ENCODE measurements at places on chromosomes 7 and 10.
A peak's percentile ranks its signal among the peaks of the same experiment; 100 is the strongest.

- DNase-seq, result no peak
These were observed 55.7 kb downstream of the ST7 start for GRCh38 chr7:117008886-117009531.

DNA sequence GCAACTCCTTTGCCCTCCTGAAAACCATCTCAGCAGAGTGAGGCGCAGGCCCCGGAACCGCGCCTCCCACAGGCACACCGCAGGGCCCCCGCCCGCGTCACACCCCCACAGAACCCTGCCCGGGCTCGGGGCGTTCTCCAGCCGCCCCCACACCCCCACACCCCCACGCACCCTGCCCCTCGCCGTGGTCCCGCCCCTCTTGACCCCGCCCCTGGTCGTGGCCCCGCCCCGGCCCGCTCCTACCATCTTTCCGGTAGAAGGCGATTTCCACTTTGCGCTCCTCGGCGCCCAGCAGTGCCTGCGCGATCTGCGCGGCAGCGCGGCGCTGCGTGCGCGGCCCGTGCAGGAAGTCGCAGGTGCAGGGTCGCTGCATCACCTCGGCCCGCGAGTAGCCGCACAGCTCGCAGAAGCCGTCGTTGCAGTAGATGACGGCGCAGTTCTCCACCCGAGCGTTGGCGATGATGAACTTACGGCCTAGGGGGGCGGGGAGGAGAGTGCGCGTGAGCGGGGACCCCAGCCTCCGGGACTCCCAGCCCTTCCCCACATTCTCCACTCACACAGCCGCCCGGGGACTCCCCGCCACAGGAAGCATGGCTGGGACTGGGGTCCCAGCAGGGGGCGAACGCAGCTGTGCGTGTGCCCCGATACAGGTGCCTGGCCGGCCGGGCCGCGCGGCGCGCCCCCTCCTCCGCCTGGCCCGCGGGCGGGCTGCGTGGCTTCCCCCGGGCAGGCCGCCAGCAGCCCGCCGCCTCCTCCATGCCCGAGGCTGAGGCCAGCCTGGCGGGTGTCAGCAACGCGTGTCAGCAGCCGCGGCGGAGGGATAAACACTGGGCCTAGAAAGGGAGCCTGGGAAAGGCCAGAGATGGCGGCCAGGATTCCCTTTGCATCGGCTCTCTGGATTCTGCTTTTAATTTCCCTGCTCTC is 3.4 kb downstream of the KCNH2 start:
- DNase-seq, result peak; percentile 50

- no peak for DNase-seq
These were observed 31.6 kb downstream of the RASGEF1A start for GRCh38 chr10:43235070-43235900.

DNA sequence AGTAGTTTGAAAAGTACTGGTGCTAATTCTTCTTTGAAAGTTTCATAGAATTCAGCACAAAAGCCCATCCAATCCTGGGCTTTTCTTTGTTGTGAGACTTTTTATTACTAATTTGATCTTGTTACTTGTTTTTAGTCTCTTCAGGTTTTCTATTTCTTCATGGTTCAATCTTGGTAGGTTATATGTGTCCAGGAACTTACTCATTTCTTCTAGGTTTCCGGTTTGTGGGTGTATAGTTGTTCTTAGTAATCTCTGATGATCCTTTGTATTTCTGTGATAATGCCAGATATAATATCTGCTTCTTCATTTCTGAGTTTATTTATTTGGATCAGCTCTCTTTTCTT is 147.5 kb downstream of the RTKN2 start:
- no peak for DNase-seq

- DNase-seq, result no peak
These were observed 186.7 kb downstream of the CXCL12 start for GRCh38 chr10:44198096-44198779.

DNA sequence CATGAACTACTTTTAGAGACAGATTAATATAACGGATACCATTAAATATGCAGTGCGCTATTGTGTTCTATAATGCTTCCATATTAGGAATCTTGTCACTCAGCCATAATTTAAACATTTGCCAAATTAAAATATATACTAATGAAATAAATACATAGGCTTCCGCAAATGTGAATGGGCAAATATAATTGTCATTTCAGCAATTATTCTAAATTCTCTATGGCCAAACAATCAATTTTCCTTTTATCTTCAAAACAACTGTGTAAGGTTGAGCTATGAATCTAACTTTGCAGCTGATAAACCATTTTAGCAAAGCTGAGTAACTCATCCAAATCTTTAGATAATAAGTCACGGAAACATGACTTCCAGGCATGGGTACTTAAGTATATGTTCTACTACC is 20.7 kb upstream of the TSPAN13 start:
- no peak for DNase-seq

- no peak for DNase-seq
These were observed 127.8 kb upstream of the LAMB4 start for GRCh38 chr7:108257954-108258353.

DNA sequence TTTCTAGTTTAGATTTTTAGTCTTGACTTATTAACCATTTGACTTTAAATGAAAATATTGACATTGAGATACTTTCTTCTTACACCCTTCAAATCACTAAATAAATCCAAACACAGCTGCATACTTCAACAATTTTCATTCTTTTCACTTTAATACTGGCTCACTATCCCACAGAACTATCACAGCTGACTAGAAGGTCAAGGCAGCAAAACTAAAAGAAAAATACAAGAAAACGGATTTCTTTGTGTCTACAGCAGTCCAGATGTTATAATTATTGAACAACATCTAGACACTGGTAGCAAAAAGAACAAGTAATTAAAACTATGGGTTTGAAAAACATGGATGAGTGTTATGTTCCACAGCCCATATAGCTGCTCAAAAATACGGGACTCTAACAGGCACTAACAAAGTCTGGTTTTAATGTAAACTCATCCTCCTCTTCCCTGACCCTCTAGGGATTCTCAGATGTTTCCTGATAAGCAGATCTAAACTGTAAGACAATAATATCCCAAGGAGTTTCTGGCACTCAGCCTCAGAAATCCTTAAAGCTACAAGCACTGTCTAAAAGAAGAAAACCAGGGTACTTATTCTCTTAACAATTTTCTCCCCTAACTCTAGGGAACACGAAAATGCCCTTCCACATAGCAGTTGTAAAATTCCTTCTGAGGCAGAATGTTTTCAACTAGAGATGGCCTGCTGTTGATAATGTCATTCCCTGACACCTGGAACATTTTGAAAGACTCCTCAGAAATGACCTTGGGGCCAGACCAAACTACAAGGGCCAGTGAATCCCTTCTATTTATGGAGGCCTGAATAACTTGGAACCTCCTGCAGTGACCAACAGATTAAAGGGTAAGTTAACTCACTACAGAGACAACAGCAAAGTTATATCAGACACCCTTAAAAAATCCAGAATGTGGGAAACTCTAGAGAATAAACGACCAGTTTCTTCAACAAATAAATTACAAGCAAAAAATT is 12.8 kb downstream of the DNMBP start:
- DNase-seq, result no peak

GRCh38 chr10:29184205-29185000 is 104.5 kb upstream of the LYZL1 start:
- no peak for DNase-seq

DNA sequence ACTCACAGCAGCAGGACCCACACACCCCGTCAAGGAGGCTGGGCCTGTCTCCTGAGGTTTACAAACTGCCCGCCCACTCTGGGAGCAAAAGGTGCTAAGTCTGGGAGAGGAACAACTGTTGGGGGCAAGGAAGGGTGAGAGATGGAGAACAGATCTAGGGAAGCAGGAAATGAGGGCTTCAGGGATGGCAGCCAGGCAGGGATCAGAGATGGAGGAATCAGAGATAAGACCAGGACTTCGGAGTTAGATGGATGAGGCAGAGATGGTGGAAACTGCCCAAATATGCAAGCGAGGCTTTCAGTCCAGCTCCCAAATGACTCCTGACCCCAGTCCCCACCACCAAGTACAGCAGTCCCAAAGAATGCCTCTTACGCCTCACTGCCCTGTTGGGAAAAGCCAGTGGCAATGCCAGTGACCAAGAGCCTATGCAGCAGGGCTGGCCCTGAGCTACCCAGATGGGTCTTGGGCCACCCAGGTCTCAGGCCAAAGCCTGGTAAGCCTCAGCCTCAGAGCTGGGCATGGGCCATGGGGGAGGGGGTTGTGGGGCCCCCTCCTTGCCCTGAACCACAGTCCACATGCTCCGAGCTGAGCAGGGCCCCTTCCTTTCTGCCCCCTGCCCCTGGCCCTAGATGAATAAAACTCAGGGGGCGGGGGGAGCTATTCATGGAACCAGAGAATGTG is 39.5 kb upstream of the SLF2 start:
- no peak for DNase-seq

DNA sequence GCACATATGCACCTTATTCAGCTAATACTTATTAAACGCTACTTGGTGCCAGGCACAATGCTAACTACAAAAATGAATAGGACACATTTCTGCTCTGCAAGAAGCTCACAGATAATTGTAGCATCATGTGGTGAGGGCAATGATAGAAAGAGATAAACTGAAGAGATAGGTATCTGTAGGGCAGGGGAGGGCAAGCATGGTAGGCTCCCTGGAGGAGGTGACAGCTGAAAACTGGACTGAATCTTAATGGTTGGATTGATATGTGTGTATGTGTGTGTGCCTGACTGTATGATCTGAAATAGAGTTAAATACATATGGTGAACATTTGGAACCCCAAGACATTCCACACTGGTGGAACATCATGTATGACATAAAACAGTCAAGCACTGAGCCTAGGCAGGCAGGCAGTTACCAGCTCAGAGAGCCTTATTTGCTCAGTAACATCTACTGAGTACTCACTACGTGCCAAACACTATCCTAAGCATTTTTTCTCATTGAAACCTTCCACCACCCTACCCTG is 4.8 kb upstream of the CEP55 start:
- DNase-seq, result no peak

DNA sequence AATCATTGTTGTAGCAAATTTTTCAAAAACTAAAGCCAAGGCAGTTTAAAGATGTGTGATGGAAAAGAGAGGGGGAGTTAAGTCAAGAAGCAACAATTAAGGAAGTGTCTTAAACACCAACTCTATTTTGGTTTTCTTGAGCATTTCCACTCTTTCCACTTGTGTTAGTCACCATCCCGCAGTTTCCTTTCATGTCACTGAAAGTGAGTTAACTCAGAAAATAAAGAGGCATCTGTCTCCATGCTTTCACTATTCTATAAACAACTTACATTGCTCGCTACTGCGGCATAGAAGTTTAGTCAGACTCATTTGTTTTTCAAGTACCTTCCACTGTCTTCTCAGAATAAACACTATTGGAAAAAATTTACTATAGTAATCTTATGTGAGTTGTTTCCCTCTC is 284.9 kb upstream of the SEMA3D start:
- DNase-seq, result no peak

- DNase-seq, result no peak
These were observed 19.9 kb upstream of the STEAP2 start for GRCh38 chr7:90191648-90192047.

- DNase-seq, result no peak
These were observed 140.7 kb downstream of the RGS10 start for GRCh38 chr10:119401671-119402395.

DNA sequence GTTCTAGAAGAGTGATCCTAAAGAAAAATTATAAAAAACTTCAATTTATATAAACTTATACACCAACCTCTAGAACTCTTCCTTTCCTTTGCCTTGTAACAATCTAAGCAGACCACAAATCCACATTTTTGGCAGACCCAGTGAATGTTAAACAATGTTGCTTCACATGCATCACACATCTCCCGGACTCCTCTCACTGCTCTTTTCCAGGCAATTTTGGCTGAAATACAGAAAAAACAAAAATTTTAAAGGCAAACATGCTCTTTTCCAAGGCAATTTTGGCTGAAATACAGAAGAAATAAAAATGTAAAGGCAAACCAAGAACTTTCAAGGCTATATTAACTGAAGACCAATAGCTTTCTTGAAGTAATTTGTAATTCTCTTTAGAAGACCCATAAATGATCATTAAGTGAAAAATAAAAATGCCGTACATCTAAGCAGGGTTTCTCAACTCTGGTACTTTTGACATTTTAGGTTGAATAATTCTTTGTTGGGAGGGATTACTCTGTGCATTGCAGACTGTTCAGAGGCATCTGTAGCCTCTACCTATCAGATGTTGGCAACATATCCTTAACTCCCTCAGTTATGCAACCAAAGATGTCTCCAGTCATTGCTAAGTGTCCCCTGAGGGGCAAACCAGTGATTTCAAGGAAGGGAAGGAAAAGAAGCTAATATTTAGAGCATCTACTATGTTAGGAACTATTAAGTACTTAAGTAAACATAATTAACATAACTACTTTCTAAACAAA is 64.4 kb downstream of the NRBF2 start:
- DNase-seq, result no peak

GRCh38 chr10:101566333-101567164 is 21.5 kb downstream of the POLL start:
- no peak for DNase-seq

- DNase-seq, result no peak
These were observed 92.8 kb downstream of the CHN2 start for GRCh38 chr7:29287366-29287765.

Measured in stimulated activated CD4-positive, alpha-beta T cell treated with anti-CD3 and anti-CD28 coated beads, TNF-alpha, amount 100 ng/mL, for 24 hours (primary cell).